ENCODE measurements at places on chromosomes 2 and 18.

DNA sequence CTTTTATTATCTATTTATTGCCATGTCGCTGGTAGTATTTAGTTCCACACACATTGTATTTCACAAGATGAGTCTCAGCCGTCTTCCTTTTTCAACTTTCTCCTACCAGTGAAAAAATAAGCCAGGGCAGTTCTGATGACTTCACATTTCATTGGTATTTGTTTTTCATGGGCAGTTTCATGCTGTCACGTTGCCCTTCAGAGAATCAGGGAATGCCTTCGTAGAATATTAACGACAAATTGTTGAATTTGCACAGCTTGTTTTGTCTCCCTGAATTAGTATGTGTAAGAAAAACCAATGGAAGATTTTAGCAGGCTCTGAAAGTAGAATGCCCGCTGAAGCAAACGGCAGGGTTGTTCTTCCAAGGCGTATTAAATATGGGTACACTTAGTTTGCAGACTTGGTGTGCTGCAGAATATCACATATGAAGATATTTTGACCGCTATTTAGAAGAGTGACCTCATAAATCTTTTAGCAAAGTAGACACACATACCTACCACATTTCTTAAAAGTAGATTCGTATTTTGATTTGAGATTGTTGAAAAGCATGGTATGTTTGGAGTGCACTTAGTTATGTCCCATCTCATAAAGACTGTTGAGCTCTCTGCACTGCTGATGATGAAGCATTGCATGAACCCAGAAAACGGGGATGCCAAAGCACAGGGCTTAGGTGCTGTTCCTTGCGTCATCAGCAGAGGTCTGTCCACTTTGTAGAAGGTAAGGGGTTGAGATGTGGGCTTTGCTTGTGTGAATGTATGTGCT lies 2.9 kb downstream of the NEDD4L start:
- DNase-seq, result no peak

GRCh38 chr2:219661955-219662395 lies 34.5 kb downstream of the SLC4A3 start:
- DNase-seq, result no peak

DNA sequence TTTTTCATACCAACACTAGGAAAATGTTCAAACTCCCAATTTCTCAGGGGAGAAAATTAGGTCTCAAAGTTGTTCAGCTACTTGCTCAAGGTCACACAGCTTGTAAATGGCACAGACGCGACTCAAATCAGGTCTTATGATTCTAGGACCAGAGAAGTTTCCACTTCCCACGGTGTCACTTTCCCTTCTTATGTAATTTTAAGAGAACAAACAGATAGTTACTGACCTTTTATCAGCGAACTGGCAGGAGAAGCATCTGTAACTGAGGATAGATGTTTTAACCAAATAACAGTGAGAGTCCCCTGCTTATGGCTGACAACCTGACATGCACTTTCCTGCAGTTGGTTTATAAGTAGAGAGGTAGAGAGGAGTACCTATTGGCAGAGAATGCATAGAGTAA lies 2.1 kb upstream of the KCNJ3 start:
- DNase-seq, result no peak

DNA sequence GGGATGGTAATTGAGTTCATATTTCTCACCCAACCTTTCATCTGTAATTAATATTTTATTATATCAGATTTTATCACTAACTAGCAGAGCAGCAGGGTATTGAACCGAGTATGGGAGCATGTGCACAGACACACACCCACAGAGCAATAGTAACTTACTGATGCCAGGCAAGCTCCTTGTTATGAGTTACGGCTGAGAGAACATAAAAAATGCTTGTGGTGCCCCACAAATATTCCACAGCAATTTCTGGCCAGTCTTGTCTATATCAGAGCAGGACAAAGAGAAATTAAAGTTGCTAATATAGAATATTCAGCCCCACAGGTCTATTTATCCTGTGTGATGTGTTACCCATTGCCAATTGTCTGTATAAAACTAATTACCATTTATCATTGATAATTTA lies 501.8 kb upstream of the RAB12 start:
- no peak for DNase-seq

- no peak for DNase-seq
These were observed 6.1 kb downstream of the SMAD7 start for GRCh38 chr18:48944634-48945033.

DNA sequence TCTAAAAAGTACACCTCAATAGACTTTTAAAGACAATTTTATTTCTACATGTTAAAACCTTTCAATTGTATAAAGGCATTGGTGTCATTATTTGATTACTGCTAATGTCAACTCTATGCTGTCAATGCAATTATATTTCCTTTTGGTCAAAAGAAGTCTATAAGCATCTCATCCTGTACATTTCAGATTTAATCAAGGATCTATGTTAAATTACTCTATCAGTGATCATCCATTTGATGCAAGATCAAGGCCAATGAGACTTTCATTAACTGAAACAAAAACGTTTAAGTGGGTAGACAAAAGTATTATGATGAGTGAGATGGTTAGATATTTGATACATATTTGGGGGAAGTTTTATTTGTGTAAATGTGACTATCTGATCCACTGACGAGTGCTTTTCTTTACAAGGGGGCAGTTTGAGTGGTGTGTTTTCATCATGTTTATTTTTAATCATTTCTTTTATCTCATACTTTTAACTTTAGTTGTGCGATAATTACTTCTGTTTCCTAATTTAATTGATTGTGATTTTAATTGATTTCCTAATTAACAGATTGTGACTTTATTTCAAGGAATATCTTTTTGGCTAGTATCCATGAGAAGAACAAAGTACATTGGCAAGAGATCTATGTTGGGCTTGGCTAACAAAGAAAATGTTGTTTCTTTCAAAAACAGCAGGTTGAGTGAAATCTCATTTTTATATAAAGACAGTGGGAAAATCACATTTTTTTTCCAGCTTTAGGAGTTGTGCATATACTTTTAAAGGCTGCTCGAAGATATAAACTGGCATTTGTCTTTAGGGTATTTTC lies 1.1 kb downstream of the ARHGAP28 start:
- no peak for DNase-seq

- no peak for DNase-seq
These were observed 61.5 kb upstream of the CYP20A1 start for GRCh38 chr2:203177361-203177760.

DNA sequence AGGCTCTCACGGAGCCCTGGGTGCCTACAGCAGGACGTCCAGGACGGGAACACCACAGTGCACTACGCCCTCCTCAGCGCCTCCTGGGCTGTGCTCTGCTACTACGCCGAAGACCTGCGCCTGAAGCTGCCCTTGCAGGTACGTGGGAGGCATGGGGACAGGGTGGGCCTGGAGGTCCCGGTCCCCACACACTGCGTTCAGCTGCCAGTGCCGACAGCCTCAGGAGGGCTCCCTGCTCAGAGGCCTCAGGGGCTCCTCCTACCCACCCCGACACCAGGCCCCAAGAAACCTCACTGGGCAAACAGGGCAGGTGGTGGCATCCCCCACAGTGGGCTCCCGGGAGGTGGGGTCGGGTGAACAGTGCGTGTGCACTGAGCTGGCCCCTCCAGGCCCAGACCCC lies 10.8 kb downstream of the ANO7 start:
- DNase-seq, result no peak
